NCI-H446 treated with DMSO at 0.1 percent for 48 hours (cell line): ENCODE measurements at places on chromosomes 7 and 10.

GRCh38 chr10:119517235-119518141 lies 25.0 kb downstream of the RGS10 start:
- DNase-seq = no peak

- no peak for DNase-seq
Observed at GRCh38 chr10:59055045-59055444, 121.4 kb upstream of the PHYHIPL start.

DNA sequence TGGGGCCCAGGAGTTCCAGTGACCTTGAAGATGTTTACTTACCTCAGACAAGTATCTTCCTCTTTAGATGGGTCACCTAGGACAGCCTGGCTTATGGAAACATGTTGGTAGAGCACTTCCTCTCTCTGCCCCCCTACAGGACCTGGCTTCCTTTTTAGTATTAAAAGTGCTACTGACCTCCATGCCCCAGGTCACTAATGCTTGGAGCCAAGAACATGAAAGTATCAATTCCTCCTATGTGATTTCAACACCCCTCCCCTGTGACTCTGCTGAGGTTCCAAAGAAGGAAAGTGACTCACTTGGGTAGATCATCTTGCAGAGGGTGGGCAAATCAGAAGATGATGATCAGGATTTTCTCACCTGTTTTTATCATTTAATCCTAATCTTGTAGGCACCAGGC lies 125.3 kb upstream of the CCDC6 start:
- no peak for DNase-seq

GRCh38 chr7:80316811-80317210 lies 182.2 kb downstream of the GNAI1 start:
- DNase-seq = no peak
